ENCODE measurements at places on chromosomes 6 and 20.
A peak's percentile ranks its signal among the peaks of the same experiment; 100 is the strongest.

DNA sequence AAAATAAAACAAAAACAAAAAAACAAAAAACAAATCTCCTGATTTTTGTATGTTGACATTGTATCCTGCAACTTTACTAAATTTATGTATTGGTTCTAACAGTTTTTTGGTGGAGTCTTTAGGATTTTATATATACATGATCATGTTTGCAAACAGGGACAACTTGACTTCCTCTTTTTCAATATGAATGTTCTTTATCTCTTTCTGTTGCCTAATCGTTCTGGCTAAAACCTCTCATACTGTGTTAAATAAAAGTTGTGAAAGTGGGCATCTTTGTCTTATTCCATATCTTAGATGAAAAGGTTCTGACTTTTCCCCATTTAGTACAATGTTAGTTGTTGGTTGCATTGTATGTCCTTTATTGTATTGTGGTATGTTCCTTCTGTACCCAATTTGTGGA lies 261.7 kb upstream of the NOX3 start:
- no peak for DNase-seq

DNA sequence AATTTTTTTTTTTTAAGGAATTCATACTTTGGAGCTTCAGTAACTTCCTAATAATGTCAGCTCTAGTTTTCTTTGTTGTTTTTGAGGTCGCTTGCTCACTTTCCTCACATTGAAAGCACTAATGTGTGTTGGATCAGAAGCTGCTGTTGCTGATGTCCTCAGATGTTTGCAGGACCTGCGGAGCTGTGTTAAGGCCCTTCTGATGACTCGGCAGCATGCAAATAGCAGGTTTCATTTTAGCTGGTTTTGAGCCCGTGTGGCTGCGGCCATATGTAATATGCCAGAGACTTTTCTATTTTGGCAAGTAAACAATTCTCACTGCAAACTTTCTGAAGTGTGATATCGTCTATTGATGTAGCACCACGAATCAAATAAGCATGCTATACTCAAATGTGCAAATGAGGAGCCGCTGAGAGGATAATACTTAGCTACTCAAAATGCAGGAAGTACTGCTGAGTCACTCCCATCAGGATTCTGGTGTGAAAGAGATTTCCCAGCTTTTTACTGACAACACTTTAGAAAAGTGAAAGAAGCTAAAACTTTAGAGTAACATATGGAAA lies 187.8 kb downstream of the SASH1 start:
- peak; percentile 85 for DNase-seq

GRCh38 chr6:115753446-115753845 lies 307.2 kb downstream of the FRK start:
- DNase-seq = no peak

- DNase-seq = peak; percentile 29
Observed at GRCh38 chr6:25698631-25699030, 46.6 kb downstream of the SCGN start.

- no peak for DNase-seq
Observed at GRCh38 chr20:60254901-60255411, 296.7 kb downstream of the CDH26 start.

DNA sequence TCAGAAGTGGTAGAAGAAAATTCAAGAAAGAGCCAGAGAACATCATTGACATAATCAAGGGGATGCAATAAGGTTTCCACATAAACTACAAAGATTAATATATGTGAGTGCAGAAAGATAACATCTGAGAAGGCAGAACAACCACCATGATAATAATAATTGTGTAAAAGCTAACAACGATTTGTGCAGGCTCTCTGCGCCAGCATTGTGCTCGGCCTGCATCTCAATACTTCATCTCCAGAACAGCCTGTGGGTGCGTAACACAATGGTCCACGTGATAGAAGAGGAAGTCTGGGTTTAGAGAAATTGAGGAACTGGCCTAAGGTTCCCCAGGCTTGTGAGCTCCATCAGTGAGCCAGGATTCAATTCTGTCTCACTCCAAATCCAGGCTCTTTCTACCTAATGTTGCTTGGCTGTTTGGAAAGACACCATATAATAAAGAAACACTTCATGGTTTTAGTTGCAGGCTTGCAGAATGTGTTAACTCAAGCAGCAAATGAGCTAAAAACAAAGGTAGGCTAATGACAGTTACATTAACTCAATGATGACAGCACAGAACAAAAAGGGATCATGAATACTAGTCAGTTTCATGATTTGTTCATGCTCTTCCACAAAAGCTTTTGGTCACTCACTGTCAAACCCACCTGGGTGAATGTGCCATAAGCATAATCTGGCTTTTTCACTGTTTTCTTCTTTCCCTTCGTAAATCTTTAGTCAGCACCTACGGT lies 71.2 kb downstream of the LY86 start:
- DNase-seq = no peak

GRCh38 chr20:36572701-36573102 lies 695 bp upstream of the TGIF2 start:
- DNase-seq = peak; percentile 80

DNA sequence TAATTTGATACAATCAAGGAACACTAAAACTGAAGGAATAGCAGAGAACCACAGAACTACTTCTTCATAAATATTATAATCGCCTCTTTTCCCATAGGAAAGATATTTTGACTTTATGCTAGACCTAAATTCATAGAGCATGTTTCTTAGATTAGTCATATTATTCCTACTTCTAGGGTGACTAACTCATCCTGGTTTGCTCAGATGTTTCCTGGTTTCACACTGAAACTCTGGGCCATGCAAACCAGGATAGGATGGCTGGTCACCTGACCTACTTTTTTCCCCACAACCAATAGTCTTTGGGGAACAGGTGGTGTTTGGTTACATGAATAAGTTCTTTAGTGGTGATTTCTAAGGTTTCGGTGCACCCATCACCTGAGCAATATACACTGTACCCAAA lies 42.8 kb downstream of the MMS22L start:
- no peak for DNase-seq

- no peak for DNase-seq
Observed at GRCh38 chr6:170410241-170410640, 103.7 kb downstream of the FAM120B start.

DNA sequence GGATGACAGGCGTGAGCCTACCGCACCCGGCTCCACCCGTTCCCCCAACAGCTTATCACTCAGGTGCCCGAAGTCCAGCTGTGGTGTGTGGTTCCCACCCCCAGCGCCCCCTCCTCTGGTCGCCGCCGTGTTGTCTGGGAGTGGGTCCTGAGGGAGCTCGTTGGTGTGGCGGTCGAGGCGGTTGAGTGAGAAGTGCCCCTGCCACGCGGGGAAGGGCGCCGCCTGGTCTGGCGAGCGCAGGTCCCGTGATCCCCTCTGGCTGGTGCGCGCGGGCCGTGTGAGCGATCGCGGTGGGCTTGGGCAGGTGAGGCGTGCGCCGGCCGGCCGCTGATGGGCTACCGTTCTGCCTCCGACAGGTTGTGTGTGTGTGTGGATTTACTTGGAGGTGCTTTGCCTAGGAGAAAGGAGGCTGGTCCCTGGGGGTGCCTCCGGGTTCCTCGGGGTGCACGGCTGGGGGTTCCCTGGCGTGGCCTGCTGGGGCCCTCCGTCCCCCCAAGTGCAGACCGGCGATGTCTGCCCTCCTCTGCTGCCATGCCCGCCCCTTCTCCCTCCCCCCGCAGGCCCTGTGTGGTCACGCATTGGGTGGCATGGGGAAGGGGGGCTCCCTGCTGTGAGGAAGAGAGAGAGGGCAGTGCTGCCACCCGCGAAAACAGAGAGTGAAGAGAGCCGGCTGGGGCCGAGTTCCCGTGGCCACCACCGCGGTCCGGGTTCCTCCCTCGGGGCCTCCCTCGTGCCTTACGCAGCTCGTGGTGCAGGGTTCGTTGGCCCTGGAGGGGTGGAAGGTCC lies 336.0 kb upstream of the DEFB115 start:
- no peak for DNase-seq

DNA sequence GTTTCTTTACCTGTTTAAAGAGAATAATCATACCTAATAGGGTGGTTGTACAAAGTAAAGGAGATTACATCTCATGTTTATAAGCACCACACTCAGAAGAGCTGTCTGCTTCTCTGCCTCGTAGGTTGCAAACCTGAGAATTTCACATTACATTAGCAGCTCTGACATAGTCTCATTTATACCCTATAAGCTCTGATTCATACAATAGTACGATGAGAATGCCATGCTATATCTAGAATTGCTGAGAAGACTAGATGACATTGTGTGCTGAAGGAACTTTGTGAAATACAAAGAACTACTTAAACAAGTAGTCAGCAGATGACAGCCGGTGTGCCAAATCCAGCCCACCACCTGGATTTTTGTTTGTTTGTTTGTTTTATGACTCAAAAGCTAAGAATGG lies 121.2 kb downstream of the ADAT2 start:
- no peak for DNase-seq
